Osteocyte (in vitro differentiated cells): ENCODE measurements at places on chromosomes 16 and 17. TPM values are rescaled to one million over a fixed set of nuclear protein-coding genes. Genes with fewer than 3 reads are reported as not detected.

The HNF1B gene
- 7.3 and 8.1 TPM in 2 replicates for total RNA-seq

The ZG16 gene
- not detected in 2 replicates for total RNA-seq

The ZNF597 gene
- 2.3 TPM in 2 replicates for total RNA-seq

The SDR42E2 gene
- total RNA-seq, result 0.13 TPM in 1 of 2 replicates, not detected in the other

The DHRS7C gene
- not detected in 2 replicates for total RNA-seq

The ANKFN1 gene
- not detected in 2 replicates for total RNA-seq

The ABCC12 gene
- not detected in 2 replicates for total RNA-seq

The CUEDC1 gene
- total RNA-seq, result 34.7 and 38.4 TPM in 2 replicates

The PRR15L gene
- not detected in 2 replicates for total RNA-seq

The ABCC11 gene
- total RNA-seq, result 0.13 and 0.48 TPM in 2 replicates

GRCh38 chr17:16470265-16470664, 21.7 kb downstream of the LRRC75A start:
- H3K4me1 ChIP-seq, result peaks cover 12% of the 10 kb centered on the region
- H3K27ac ChIP-seq, result no peak overlapping the region
- DNase-seq, result no peak
- peaks cover 2% of the 10 kb centered on the region for H3K36me3 ChIP-seq
- no peaks in the 10 kb centered on the region for H3K27me3 ChIP-seq

- no peak overlapping the region for H3K4me3 ChIP-seq
- no peaks in the 10 kb centered on the region for H3K36me3 ChIP-seq
- H3K27me3 ChIP-seq, result no peaks in the 10 kb centered on the region
- H3K4me1 ChIP-seq, result no peaks in the 10 kb centered on the region
- DNase-seq, result no peak
- H3K27ac ChIP-seq, result no peak overlapping the region
These were observed 182.8 kb upstream of the TOX3 start for GRCh38 chr16:52729731-52730130.

- H3K4me3 ChIP-seq, result no peak overlapping the region
- no peaks in the 10 kb centered on the region for H3K27me3 ChIP-seq
- H3K4me1 ChIP-seq, result no peaks in the 10 kb centered on the region
- no peaks in the 10 kb centered on the region for H3K36me3 ChIP-seq
- DNase-seq, result no peak
These were observed 116.9 kb upstream of the CACNG3 start for GRCh38 chr16:24139282-24139681.

GRCh38 chr16:26050472-26050871, 358.7 kb downstream of the HS3ST4 start:
- no peaks in the 10 kb centered on the region for H3K36me3 ChIP-seq
- DNase-seq, result no peak
- H3K27me3 ChIP-seq, result no peaks in the 10 kb centered on the region
- H3K27ac ChIP-seq, result no peak overlapping the region

DNA sequence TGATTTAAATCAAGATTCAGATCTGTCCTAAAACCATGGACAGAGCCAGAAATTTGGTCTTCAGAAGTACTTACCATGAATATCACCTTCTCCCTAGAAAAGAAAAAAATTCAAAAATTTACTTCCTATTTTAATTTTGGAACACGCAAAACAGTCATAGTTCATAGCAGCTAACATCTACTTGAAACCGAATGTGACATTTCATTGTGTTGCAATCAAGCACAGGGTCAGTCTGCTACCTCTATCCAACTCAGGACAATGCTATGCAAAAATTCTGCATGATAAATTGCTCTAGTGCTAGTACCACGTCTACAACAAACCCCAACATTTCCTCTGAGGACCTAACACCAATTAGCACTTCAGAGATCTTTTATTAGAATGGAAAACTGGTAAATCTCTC, 7.7 kb downstream of the JPT1 start:
- peaks cover 35% of the 10 kb centered on the region for H3K36me3 ChIP-seq
- no peaks in the 10 kb centered on the region for H3K27me3 ChIP-seq
- H3K27ac ChIP-seq, result peak overlapping the region; percentile 0
- no peak for DNase-seq

- no peak overlapping the region for H3K4me3 ChIP-seq
- H3K27ac ChIP-seq, result no peak overlapping the region
- H3K27me3 ChIP-seq, result peaks cover 28% of the 10 kb centered on the region
- H3K4me1 ChIP-seq, result peaks cover 10% of the 10 kb centered on the region
- DNase-seq, result no peak
These were observed 48.0 kb upstream of the NDRG4 start for GRCh38 chr16:58451945-58452401.

DNA sequence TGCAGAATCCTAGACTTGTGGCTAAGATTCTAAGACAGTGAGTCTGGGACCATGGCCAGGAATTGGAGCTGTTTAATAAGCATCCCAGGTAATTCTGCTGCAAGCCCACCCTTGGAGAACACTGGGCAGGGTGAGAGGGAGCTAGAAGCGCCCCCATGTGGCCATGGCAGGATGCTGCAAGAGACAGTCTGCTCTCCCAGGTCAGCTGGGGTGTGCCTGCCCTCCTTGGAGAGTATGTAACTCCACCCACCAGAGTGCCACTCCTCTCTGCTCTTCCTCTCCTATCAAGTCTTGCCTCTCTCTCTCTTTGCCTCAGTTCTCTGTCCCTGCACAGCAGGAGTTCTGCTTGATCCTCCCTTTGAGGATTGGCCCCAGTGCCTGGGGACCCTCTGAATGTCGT, 14.9 kb downstream of the RCVRN start:
- no peaks in the 10 kb centered on the region for H3K27me3 ChIP-seq
- H3K36me3 ChIP-seq, result peaks cover 2% of the 10 kb centered on the region
- peaks cover 14% of the 10 kb centered on the region for H3K4me1 ChIP-seq
- no peak overlapping the region for H3K4me3 ChIP-seq
- H3K27ac ChIP-seq, result no peak overlapping the region
- no peak for DNase-seq

- peaks cover 31% of the 10 kb centered on the region for H3K4me1 ChIP-seq
- H3K36me3 ChIP-seq, result no peaks in the 10 kb centered on the region
- H3K27me3 ChIP-seq, result no peaks in the 10 kb centered on the region
- peak overlapping the region; percentile 32 for H3K4me3 ChIP-seq
- H3K27ac ChIP-seq, result peak overlapping the region; percentile 54
- DNase-seq, result no peak
These were observed 9.7 kb upstream of the BAHCC1 start for GRCh38 chr17:81385320-81386111.

GRCh38 chr17:79446399-79447009, 164.3 kb downstream of the RBFOX3 start:
- H3K4me1 ChIP-seq, result no peaks in the 10 kb centered on the region
- H3K27ac ChIP-seq, result no peak overlapping the region
- H3K4me3 ChIP-seq, result no peak overlapping the region
- H3K27me3 ChIP-seq, result peaks cover 5% of the 10 kb centered on the region
- no peaks in the 10 kb centered on the region for H3K36me3 ChIP-seq

GRCh38 chr16:26993963-26994362, 72.8 kb upstream of the C16orf82 start:
- H3K27ac ChIP-seq, result no peak overlapping the region
- H3K4me1 ChIP-seq, result no peaks in the 10 kb centered on the region
- H3K36me3 ChIP-seq, result no peaks in the 10 kb centered on the region

DNA sequence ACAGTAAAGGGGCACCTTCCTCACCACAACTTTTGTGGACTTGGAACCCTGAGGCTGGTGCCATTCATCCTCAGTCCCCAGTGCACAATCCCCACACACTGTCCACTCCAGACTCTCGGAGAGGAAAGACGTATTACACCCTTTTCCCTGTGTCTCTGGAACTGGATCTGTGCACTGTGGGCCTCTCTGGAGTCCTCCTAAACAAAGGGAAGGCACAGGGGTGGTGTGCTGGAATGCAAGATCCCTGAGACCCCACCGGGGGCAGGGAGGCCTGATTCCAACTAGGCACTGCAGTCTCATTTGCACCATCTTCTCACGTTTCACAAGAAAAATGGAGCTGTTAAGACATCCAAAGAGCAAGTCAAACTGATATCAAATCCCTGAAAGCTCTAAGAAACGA, 89.8 kb downstream of the USP31 start:
- H3K27ac ChIP-seq, result no peak overlapping the region
- H3K4me1 ChIP-seq, result peaks cover 1% of the 10 kb centered on the region
- H3K36me3 ChIP-seq, result no peaks in the 10 kb centered on the region
- H3K4me3 ChIP-seq, result no peak overlapping the region
- DNase-seq, result no peak

GRCh38 chr17:46195939-46196716, 2.9 kb upstream of the KANSL1 start:
- H3K4me1 ChIP-seq, result peaks cover 48% of the 10 kb centered on the region
- H3K4me3 ChIP-seq, result no peak overlapping the region
- H3K36me3 ChIP-seq, result peaks cover 6% of the 10 kb centered on the region
- H3K27me3 ChIP-seq, result no peaks in the 10 kb centered on the region

GRCh38 chr16:12775656-12776236, 27.9 kb downstream of the CPPED1 start:
- no peak for DNase-seq
- H3K36me3 ChIP-seq, result peaks cover 27% of the 10 kb centered on the region
- H3K4me3 ChIP-seq, result no peak overlapping the region
- no peaks in the 10 kb centered on the region for H3K27me3 ChIP-seq
- H3K27ac ChIP-seq, result no peak overlapping the region

DNA sequence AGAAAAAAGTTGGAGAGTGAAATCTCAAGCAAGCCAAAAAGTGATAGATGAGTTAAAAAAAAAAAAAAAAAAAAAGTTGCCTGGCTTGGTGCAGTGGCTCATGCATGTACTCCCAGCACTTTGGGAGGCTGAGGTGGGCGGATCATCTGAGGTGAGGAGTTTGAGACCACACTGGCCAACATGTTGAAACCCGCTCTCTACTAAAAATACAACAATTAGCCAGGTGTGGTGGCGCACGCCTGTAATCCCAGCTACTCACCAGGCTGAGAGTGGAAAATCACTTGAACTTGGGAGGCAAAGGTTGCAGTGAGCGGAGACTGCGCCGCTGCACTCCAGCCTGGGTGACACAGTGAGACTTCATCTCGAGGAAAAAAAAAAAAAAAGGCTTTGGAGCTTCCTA, 668.8 kb downstream of the WWOX start:
- no peak for DNase-seq
- H3K4me1 ChIP-seq, result peaks cover 10% of the 10 kb centered on the region
- H3K36me3 ChIP-seq, result no peaks in the 10 kb centered on the region
- H3K27ac ChIP-seq, result no peak overlapping the region
- no peaks in the 10 kb centered on the region for H3K27me3 ChIP-seq

DNA sequence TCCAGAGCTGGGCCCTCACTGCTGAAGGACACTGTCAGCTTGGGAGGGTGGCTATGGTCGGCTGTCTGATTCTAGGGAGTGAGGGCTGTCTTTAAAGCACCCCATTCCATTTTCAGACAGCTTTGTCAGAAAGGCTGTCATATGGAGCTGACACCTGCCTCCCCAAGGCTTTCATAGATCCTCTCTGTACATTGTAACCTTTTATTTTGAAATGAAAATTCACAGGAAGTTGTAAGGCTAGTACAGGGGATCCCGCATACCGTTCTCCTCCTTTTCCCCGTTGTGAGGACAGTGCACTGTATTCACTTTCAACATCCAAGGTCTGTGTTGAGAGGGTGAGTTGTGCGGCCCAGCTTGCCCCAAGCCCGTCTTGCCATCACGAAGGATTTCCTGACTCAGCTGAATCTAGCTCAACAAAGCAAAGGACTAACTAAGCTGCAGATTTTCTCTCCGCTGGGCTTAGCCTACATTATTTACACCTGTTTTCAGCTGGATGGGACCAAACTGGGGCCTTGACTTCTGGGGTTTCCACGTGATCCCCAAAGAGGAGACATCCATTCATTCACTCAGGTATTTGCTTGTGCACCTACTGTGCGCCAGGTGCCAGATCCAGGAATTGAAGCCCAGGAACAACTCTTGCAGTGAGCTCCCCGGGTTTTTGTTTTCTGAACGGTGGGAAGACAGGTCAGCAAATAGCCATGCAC, 5.2 kb upstream of the TMEM235 start:
- no peak overlapping the region for H3K27ac ChIP-seq
- no peak overlapping the region for H3K4me3 ChIP-seq
- H3K4me1 ChIP-seq, result no peaks in the 10 kb centered on the region
- H3K27me3 ChIP-seq, result peaks cover 7% of the 10 kb centered on the region

DNA sequence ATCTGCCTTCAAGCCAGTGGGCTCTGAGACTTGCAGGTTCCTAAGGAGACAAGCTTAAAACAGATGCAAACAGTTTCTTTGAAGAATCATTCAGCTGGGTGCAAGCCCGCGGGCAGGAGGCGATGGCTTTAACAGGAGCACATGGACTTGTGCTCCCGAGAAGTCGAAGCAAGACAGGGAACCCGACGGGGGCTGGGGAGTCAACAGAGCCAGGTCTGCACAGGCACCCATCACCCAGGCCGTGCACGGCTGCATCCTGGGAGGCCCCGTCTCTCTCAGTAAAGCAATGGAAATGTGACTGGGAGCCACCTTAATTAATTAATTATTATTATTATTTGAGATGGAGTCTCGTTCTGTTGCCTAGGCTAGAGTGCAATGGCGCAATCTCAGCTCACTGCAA, 333 bp upstream of the PTX4 start:
- DNase-seq, result peak; percentile 76
- peaks cover 2% of the 10 kb centered on the region for H3K27me3 ChIP-seq
- H3K27ac ChIP-seq, result no peak overlapping the region
- H3K36me3 ChIP-seq, result no peaks in the 10 kb centered on the region

GRCh38 chr16:84329843-84330684, 35.4 kb downstream of the WFDC1 start:
- no peaks in the 10 kb centered on the region for H3K4me1 ChIP-seq
- H3K36me3 ChIP-seq, result no peaks in the 10 kb centered on the region

DNA sequence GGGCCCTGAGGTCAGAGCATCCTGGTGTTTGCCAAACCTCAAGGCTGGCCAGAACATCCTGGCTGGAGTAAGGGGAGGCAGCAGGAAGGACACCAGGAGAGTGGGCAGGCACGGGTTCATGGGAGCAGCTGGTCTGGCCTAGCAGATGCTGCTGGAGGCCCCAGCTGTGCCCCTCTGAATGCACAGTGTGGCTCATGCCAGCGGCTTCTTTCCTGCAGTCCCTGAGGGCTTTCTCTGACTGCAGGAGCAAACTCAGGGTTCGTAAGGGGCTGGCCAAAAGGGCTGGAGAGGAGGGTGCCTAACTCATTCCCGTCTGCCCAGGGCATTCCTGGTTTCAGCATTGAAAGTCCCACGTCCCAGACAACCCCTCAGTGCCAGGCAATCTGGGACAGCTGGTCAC, 78.7 kb downstream of the ZDHHC7 start:
- H3K4me3 ChIP-seq, result no peak overlapping the region
- no peak overlapping the region for H3K27ac ChIP-seq
- H3K4me1 ChIP-seq, result peaks cover 21% of the 10 kb centered on the region
- H3K36me3 ChIP-seq, result no peaks in the 10 kb centered on the region
- DNase-seq, result no peak
- no peaks in the 10 kb centered on the region for H3K27me3 ChIP-seq

DNA sequence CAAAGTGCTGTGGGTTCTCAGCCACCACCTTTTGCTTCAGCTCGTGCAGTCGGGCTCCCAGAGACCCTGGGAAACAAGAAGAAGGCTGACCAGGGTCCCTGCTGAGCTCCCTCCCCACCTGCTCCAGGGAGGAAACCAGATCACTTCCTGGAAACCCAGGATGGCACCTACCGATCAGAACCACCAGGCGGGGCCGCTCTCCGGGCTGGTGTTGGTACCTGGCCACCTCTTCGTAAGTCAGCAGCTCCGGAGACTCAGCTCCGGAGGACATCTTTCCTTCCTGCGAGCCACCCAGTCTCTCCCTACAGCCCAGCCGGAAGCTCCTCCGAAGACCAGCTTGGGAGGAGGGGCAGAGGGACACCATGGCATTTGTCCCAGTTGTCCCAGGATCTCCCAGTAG, 18.9 kb downstream of the MPP3 start:
- H3K4me1 ChIP-seq, result peaks cover 7% of the 10 kb centered on the region
- peaks cover 4% of the 10 kb centered on the region for H3K36me3 ChIP-seq
- H3K27me3 ChIP-seq, result no peaks in the 10 kb centered on the region
- H3K27ac ChIP-seq, result no peak overlapping the region

- H3K4me3 ChIP-seq, result no peak overlapping the region
- DNase-seq, result no peak
- H3K36me3 ChIP-seq, result no peaks in the 10 kb centered on the region
- H3K27me3 ChIP-seq, result no peaks in the 10 kb centered on the region
These were observed 66.8 kb downstream of the CMIP start for GRCh38 chr16:81511371-81511770.
